ENCODE measurements at places on chromosomes 3 and 15. TPM values are rescaled to one million over a fixed set of nuclear protein-coding genes. Genes with fewer than 3 reads are reported as not detected.

GRCh38 chr3:110504401-110504800 is 567.2 kb upstream of the NECTIN3 start:
- no peaks in the 10 kb centered on the region for H3K27me3 ChIP-seq
- H3K27ac ChIP-seq: no peak overlapping the region

DNA sequence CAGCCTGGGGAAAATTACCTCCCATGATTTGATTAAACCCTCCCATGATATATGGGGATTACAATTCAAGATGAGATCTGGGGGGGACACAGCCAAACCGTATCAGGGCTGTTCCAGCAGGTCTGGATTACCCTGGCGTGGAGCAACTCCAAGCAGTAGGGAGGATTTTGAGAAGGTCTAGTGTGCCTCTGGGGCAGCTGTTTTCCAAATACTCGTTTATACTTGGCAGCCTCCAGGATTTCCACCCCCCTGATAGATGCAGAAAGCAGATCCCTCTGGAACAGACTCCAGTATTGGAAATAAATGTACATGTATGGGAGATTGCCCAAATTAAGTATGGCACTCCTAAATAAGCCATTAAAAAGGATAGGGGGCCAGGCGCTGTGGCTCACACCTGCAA is 7.7 kb upstream of the IRAK2 start:
- H3K27me3 ChIP-seq: no peaks in the 10 kb centered on the region
- no peak overlapping the region for H3K4me3 ChIP-seq
- no peak overlapping the region for H3K27ac ChIP-seq
- peaks cover 10% of the 10 kb centered on the region for H3K36me3 ChIP-seq
- H3K4me1 ChIP-seq: no peaks in the 10 kb centered on the region

GRCh38 chr3:138479438-138479863 is 45.0 kb downstream of the ESYT3 start:
- no peaks in the 10 kb centered on the region for H3K36me3 ChIP-seq
- no peaks in the 10 kb centered on the region for H3K27me3 ChIP-seq
- no peak overlapping the region for H3K4me3 ChIP-seq
- H3K27ac ChIP-seq: no peak overlapping the region

ELL3 gene
- total RNA-seq: 1.7 TPM

PLCB2 gene
- total RNA-seq: 0.28 TPM

- no peaks in the 10 kb centered on the region for H3K4me1 ChIP-seq
- DNase-seq: no peak
- H3K27me3 ChIP-seq: peaks cover 51% of the 10 kb centered on the region
These were observed 7.7 kb downstream of the ITIH1 start for GRCh38 chr3:52784931-52785590.

GRCh38 chr3:143826296-143826695 is 22.0 kb downstream of the SLC9A9 start:
- H3K36me3 ChIP-seq: no peaks in the 10 kb centered on the region
- H3K27me3 ChIP-seq: no peaks in the 10 kb centered on the region
- DNase-seq: no peak
- H3K4me1 ChIP-seq: no peaks in the 10 kb centered on the region

DNA sequence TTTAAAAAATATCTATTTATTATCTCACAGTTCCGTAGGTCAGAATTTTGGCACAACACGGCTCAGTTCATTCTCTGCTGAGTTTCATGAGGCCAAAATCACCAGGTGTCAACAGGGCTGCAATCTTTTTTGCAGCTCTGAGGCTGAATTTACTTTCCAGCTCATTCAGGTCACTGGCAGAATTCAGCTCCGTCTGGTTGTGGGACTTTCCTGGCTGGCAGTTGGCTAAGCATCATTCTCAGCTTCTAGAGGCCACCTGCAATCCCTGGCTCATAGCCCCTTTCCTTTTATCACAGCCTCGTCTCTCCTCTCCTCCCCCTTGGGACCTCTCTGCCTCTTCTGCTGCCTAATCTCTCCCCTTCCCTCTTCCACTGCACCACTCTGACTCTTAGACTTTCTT is 174.0 kb upstream of the WNT5A start:
- H3K27me3 ChIP-seq: no peaks in the 10 kb centered on the region
- no peak for DNase-seq
- no peaks in the 10 kb centered on the region for H3K36me3 ChIP-seq
- peaks cover 2% of the 10 kb centered on the region for H3K4me1 ChIP-seq

GRCh38 chr15:28025413-28025812 is 73.7 kb downstream of the OCA2 start:
- no peak overlapping the region for H3K4me3 ChIP-seq
- H3K36me3 ChIP-seq: no peaks in the 10 kb centered on the region
- no peaks in the 10 kb centered on the region for H3K27me3 ChIP-seq
- no peak overlapping the region for H3K27ac ChIP-seq

GRCh38 chr15:61621146-61621545 is 392.0 kb upstream of the RORA start:
- no peak for DNase-seq
- H3K27ac ChIP-seq: no peak overlapping the region
- H3K27me3 ChIP-seq: no peaks in the 10 kb centered on the region
- no peak overlapping the region for H3K4me3 ChIP-seq

- peak; percentile 3 for DNase-seq
- H3K27me3 ChIP-seq: no peaks in the 10 kb centered on the region
- H3K4me1 ChIP-seq: no peaks in the 10 kb centered on the region
- no peak overlapping the region for H3K27ac ChIP-seq
These were observed 40.6 kb upstream of the NMNAT3 start for GRCh38 chr3:139718415-139718814.

- no peak for DNase-seq
- H3K27me3 ChIP-seq: no peaks in the 10 kb centered on the region
- peaks cover 5% of the 10 kb centered on the region for H3K4me1 ChIP-seq
- H3K4me3 ChIP-seq: no peak overlapping the region
These were observed 9.4 kb downstream of the TERC start for GRCh38 chr3:169755488-169755887.

DNA sequence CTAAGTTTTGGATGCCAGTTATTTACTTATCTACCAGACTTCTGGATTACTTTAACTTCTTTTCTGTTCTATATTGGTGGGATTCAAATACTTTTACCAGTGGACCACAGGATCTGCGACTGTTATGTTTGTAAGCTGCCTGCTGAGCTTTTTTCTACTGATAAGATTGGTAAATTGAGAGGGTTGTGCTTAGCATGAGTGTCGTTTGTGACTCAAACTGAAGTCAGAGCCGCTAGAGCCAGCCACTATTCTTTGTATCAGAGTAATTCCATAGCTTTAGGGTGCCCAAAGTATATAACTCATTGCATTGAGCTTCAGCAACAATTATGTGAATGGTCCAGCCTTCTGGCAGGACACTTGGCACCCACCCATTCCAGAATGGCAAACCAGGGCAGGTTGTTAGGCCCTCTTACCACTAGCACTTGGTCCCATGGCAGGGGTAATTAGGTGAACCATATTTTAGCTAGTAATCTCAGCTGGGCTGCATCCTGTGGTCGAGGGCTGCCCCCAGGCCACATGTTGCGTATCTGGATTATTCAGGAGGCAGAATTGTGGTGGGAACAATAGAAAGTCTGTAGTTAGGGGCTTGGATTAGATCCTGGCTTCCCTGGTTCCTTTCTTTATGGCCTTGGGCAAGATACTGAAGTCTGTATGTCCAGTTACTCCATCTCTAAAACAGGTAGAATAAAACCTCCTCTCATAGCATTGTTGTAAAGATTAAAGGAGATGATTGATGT is 6.0 kb downstream of the PLCL2 start:
- DNase-seq: peak; percentile 23
- H3K4me1 ChIP-seq: peaks cover 1% of the 10 kb centered on the region

PDZRN3 gene
- 17.0 TPM for total RNA-seq

SNX22 gene
- under 0.01 TPM for total RNA-seq

- H3K36me3 ChIP-seq: no peaks in the 10 kb centered on the region
- H3K4me1 ChIP-seq: no peaks in the 10 kb centered on the region
- no peak overlapping the region for H3K4me3 ChIP-seq
- peaks cover 69% of the 10 kb centered on the region for H3K27me3 ChIP-seq
These were observed 7.9 kb upstream of the HHATL start for GRCh38 chr3:42710323-42711021.

GRCh38 chr3:69210068-69210730 is 87.8 kb upstream of the LMOD3 start:
- H3K4me1 ChIP-seq: no peaks in the 10 kb centered on the region
- H3K27ac ChIP-seq: no peak overlapping the region
- no peak overlapping the region for H3K4me3 ChIP-seq

- H3K27me3 ChIP-seq: no peaks in the 10 kb centered on the region
- H3K4me1 ChIP-seq: peaks cover 6% of the 10 kb centered on the region
- peak; percentile 83 for DNase-seq
- H3K27ac ChIP-seq: peak overlapping the region; percentile 85
- H3K4me3 ChIP-seq: peak overlapping the region; percentile 79
These were observed 691 bp downstream of the MAP2K1 start for GRCh38 chr15:66387163-66388042.

GRCh38 chr3:79351699-79352098 is 416.1 kb downstream of the ROBO1 start:
- no peaks in the 10 kb centered on the region for H3K4me1 ChIP-seq
- no peaks in the 10 kb centered on the region for H3K36me3 ChIP-seq
- H3K4me3 ChIP-seq: no peak overlapping the region

GHSR gene
- total RNA-seq: not detected

- no peak for DNase-seq
- H3K36me3 ChIP-seq: peaks cover 14% of the 10 kb centered on the region
- H3K27ac ChIP-seq: no peak overlapping the region
- no peaks in the 10 kb centered on the region for H3K27me3 ChIP-seq
These were observed 23.4 kb upstream of the SHC4 start for GRCh38 chr15:48987142-48987541.

GRCh38 chr15:87120555-87120954 is 1040.9 kb downstream of the AGBL1 start:
- H3K27ac ChIP-seq: no peak overlapping the region
- no peak overlapping the region for H3K4me3 ChIP-seq
- DNase-seq: no peak
- H3K27me3 ChIP-seq: no peaks in the 10 kb centered on the region

MINDY2 gene
- 9.3 TPM for total RNA-seq

GRCh38 chr3:58119186-58119585 is 91.6 kb downstream of the DNASE1L3 start:
- no peaks in the 10 kb centered on the region for H3K27me3 ChIP-seq
- H3K36me3 ChIP-seq: peaks cover 64% of the 10 kb centered on the region
- H3K4me1 ChIP-seq: peaks cover 17% of the 10 kb centered on the region
- no peak for DNase-seq
- no peak overlapping the region for H3K4me3 ChIP-seq

Measured in IMR-90 (cell line).